ENCODE measurements at places on chromosomes 11 and 22. TPM values are rescaled to one million over a fixed set of nuclear protein-coding genes. Genes with fewer than 3 reads are reported as not detected.
A peak's percentile ranks its signal among the peaks of the same experiment; 100 is the strongest.

DNA sequence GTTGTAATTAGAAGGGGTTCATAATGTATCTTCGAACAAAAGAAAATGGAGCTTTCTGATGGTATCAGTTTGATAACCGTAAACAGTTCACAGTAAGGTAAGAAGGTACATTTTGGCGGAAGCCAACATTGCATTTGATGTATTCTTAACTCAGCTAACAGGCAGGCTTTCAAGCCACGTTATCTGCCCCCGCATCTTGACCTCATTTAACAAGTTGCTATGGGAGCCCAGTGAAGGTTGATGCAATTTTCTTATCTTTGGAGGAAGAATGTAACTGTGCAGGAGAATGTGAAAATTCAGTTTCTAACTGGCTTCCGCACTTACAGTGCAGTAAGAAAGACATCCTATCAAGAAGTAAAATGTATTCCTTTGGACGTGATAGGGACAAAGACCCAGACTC lies 110.6 kb downstream of the ETS1 start:
- DNase-seq = no peak

DNA sequence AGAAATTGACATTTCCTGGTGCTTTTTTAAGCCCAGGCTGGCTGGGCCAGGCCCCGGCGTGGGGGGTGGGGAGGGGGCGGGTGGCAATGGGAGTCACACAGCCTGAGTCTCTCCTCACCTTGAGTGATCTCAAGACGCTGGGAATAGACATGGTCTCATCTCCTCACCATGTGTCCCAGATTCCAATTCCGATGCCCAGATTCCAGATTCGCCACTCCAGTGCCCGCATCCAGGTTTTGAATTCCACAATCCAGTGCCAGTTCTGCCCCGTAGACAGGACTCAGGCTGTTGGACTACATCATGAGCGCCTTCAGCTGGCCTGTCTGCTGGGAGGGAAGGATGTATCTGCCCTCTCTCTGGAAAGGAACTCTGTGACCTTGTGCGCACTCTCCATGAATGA lies 19.1 kb downstream of the KCNC1 start:
- no peak for DNase-seq

DNA sequence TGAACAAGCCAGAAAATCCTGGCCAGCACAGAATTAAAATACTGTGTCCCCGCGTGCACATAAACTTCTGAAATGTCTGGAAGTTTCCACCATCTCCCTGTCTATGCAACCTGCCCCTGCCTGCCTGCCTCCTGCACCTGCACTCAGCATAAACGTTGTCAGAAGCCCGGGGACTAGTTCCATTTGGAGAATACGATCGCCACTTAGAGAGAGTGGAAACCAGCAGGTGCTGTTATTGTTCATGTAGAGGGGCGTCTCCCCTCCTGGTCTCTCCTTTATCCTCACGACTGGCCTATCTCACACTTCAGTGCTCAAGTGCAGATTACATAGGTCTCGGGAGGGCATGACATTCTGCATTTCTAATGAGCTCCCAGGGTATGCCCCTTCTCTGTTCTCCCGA lies 35.6 kb downstream of the MPPED1 start:
- no peak for DNase-seq

- DNase-seq = no peak
These were observed 597.7 kb upstream of the CADM1 start for GRCh38 chr11:116101902-116102301.

- DNase-seq = no peak
These were observed 49.7 kb downstream of the RPL27A start for GRCh38 chr11:8732324-8732670.

GRCh38 chr11:44014968-44015623 lies 32.7 kb upstream of the ACCSL start:
- DNase-seq = no peak

DNA sequence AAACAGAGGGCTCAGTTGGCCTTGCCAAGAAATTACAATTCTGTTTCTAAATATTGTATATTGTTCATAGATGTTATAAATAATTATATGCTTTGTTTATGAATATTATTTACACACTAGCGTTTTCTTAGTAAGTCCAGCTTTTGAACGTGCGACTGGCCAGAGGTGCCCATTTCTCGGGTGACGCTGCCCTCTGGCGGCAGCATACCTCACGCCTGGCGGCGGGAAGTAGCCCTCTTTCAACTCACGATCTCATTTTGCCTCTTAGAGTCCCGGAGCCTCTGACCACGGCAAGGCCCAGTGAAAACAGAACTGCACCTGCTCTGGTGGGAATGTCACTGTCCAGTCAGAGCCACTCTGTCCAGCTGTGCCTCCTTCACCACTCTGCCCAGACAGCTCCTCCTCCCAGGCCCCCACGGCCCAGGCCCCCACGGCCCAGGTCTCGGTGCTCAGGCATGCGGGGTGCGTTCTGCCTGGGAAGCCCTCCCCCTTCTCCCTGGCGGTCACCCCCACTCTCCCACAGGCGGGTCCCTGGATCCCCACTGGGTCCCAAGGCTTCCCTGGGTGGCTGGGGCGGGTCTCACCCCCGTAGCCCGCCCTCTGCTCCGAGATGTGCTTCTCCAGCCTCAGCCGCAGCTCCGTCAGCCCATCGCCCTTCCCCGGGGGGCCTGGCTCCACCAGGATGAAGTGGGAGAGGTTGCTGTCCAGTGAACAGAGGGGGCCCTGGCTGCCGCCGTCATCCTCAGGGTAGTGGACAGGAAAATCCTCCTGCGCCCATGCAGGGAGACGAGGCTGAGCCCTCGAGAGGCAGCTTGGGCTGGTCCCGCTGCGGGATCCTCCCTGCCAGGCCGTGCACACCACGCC lies 19.3 kb downstream of the TSSC4 start:
- peak; percentile 87 for DNase-seq

DNA sequence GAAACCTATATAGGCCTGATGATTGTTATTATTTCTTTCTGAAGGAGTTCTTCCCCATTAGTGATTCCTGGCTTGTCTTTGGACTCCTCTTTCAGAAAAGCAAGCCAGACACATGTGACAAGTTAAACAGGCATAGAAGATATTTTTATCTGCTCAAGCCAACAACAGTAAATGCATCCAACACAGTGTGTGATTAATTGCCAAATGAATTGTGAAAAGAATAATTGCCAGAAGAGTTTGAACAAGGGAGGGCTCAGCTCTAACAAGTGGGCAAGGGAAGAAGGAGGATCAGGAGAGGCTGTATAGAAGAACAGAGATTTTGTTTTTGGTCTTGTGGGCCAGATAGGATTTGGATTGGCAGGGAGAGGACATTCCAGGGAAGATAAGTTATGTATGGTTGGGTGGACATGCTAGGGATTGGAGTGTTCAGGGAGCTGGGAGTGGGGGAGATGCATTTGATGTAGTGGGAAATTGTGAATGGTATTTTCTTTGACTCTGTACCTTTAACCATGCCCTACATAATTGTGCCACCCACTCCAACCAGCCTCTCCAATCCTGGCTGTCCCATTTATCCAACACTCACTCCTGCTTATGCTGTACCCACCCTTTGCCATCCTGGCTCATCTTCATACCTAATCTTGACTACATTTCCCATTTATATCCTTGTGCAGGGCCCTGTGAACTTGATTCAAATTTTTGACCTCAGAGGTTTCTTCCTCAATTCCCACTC lies 172.8 kb downstream of the RRAS2 start:
- DNase-seq = no peak

- no peak for DNase-seq
These were observed 73.0 kb downstream of the CYB5R2 start for GRCh38 chr11:7600205-7600775.

- peak; percentile 49 for DNase-seq
These were observed 286.4 kb downstream of the NTM start for GRCh38 chr11:131656839-131657211.

- DNase-seq = no peak
These were observed 88.8 kb downstream of the ABTB2 start for GRCh38 chr11:34268906-34269430.

GRCh38 chr11:69634069-69634468 lies 6.9 kb upstream of the CCND1 start:
- no peak for DNase-seq

DNA sequence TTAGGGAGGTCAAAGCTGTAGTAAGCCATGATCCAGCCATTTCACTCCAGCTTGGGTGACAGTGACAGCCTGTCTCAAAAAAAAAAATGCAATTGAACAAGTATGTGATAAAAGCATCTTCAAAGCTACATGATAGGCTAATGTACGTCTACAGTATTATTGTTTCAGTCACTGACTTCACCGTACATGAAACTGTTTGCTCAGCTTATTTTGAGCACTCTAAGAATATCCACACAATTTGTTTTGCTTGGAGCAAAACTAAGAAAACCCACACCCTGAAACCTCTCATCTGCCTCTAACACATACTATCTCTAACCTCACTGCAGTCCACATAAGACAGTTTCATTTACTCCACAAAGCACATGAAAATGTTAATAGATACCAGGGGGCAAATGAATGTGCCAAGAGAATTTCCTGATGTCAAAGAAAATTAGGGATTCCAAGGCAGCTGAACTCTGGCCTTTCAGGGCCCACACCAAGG lies 60.7 kb downstream of the KCNA4 start:
- DNase-seq = no peak

- DNase-seq = no peak
These were observed 13.7 kb upstream of the GNB1L start for GRCh38 chr22:19868333-19868732.

DNA sequence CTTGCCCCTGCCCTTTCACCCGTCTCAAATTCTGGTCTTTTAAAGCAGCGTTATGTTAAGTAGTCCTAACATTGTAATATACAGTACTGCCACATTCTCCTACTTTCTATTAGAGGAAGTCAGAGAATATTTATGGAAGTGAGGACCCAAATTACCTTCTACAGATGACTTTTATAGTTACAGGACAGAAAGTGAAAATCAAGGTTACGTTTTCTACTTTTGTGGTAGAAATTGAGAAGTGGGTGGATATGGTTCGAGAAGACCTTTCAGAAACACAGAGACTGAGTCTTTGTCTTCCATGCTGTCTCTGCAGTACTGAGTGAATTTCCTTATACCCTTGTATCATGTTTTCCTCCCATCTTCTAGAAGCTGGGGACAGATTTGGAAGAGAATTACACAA lies 17.1 kb downstream of the SC5D start:
- no peak for DNase-seq

KCNK7 gene
- not detected for total RNA-seq

CCDC116 gene
- not detected for total RNA-seq

HORMAD2 gene
- total RNA-seq = not detected

RIMBP3C gene
- 1.6 TPM for total RNA-seq

NTM gene
- total RNA-seq = 14.6 TPM

SLC25A45 gene
- total RNA-seq = 0.10 TPM

SDHAF2 gene
- 37.6 TPM for total RNA-seq

LMO1 gene
- total RNA-seq = not detected

H19 gene
- 0.76 TPM for total RNA-seq

LARGE2 gene
- 107 TPM for total RNA-seq
